ENCODE measurements at places on chromosomes 5 and 9. TPM values are rescaled to one million over a fixed set of nuclear protein-coding genes. Genes with fewer than 3 reads are reported as not detected.

UAP1L1 gene
- 0.36 TPM for polyA plus RNA-seq

DIRAS2 gene
- polyA plus RNA-seq = 26.7 TPM

CD72 gene
- not detected for polyA plus RNA-seq

ACTL7A gene
- polyA plus RNA-seq = not detected

ARHGEF37 gene
- 0.68 TPM for polyA plus RNA-seq

NPR3 gene
- 1.5 TPM for polyA plus RNA-seq

GRXCR2 gene
- 0.36 TPM for polyA plus RNA-seq

HRH2 gene
- 0.09 TPM for polyA plus RNA-seq

PCDHB8 gene
- 0.81 TPM for polyA plus RNA-seq

GDNF gene
- polyA plus RNA-seq = not detected

TPPP gene
- polyA plus RNA-seq = 9.9 TPM

AQP7 gene
- polyA plus RNA-seq = not detected

JAKMIP2 gene
- polyA plus RNA-seq = 46.3 TPM

FAM174A gene
- 43.7 TPM for polyA plus RNA-seq

PIP5KL1 gene
- 5.2 TPM for polyA plus RNA-seq

PCDHA11 gene
- polyA plus RNA-seq = 5.3 TPM

GSN gene
- polyA plus RNA-seq = 2.4 TPM

All from neural cell (in vitro differentiated cells).